ENCODE measurements at places on chromosomes 3 and 15. TPM values are rescaled to one million over a fixed set of nuclear protein-coding genes. Genes with fewer than 3 reads are reported as not detected.

Gene MINDY4B
- 4.8 TPM for polyA plus RNA-seq

DNA sequence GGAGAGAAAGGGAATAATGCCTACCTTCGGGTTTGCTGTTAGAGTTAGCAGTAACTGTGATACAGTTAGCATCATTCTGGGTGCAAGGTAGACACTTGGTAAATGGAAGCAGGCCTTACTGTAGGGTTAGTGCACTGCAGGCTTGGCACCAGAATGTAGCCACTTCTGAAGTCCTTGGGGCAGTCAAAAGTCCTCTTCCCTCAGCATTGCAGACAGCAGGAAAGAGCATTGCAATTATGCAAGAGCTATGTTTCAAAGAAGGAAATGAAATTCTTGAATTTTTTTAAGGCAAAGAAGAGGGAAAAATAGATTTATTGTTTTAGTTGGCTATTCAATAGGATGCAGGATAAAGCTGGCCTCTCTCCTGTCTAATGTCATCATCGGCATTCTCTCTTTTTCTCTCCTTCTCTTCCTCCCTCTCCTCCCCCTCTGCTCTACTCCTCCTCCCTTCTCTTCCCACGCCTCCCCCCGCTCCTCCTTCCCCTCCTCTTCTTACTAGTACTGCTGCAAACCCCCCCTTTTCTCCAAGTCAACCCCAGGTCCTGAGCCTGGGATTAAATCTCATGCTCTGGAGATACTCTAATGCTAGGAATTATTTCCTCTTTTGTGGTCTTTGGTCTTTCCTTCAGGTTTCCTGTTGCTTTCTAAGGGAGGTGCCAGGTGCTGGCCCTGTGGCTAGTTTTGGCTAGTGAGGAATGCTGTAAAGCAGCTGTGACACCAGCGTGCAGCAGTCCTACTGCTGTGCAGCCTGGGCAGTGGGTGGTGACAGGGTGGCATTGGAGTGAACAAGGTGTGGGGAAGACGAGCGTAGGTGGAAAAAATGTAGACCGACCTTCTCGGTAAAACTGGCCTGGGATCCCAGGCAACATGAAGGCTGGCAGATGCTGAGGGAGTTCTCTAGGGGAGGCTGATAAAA, 21.7 kb downstream of the EEFSEC start:
- DNase-seq, result no peak

GRCh38 chr15:68674975-68675374, 96.2 kb downstream of the CORO2B start:
- no peak for DNase-seq

GRCh38 chr3:11236588-11237461, 35.4 kb upstream of the ATG7 start:
- peak; percentile 26 for DNase-seq

DNA sequence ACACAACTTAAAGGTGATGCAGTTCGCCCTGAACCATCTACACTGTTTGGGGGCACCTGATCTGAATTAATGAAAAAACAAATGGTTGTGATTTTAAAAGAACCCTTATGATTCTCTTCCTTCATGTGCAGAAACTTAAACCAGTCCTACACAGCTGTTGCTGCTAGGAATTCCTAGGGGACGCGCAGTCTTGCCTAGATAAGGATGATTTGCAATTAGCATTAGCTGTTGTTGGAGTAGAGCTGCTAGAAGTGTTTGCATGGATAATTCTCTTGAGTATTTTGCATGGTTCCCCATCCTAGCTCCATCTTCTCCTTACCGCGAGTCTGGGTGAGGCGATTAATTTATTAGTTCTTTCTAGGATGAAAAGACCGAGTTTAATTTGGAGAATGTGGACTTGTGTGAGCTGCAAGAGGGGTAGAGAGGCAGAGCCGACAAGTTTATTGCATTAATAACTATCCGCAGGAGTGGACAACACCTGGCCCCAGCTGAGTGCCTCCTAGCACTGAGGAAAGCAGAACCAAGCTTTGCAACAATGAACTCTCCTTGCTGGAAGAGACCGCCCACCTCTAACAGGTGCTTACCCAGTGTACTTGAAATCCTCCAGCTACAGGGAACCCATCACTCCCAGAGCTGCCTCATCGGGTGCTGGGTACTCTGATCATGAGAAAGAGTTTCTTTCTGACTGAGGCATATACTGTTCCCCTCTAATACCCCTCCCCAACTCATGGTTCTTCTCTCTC, 75.0 kb upstream of the WNT7A start:
- no peak for DNase-seq

- DNase-seq, result no peak
Measured at GRCh38 chr3:193783166-193783896, 190.3 kb downstream of the OPA1 start.

GRCh38 chr3:108780235-108780634, 23.0 kb upstream of the RETNLB start:
- DNase-seq, result no peak

DNA sequence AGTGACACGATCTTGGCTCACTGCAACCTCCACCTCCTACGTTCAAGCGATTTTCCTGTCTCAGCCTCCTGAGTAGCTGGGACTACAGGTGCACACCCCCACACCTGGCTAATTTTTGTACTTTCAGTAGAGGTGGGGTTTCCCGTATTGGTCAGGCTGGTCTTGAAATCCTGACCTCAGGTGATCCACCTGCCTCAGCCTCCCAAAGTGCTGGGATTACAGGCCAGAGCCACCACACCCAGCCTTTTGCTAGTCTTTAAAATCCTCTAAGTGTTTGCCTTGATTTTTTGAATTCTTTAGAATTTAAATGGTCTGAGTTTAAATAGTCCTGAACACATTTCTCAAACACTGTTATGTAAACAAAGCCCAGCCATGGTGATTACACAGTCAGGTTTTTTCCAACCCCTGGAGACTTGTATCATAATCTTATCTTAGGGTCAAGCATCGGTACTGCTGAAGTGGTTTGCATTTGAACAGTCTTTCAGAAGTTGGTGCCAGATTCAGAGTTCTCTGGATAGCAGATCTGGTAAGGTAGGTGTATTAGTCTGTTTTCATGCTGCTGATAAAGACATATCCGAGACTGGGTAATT, 28.2 kb upstream of the PIAS1 start:
- no peak for DNase-seq

DNA sequence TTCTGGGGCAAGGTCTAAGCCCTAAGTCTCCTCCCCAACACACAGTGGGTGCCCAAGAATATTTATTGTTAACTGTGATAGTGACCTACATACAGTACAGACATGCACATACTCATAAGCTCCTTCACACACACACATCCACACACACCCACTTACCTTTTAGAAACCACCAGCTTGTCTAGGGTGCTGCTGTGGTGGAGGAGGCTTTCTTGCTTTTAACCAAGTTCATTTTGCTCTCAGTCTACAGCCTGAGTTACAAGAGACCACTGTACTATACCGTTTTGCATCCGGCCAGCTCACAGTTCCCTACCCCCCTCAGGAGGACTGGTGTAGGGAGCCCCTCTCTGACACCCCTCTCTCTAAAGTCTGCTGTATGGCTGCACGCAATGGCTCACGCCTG, 16.7 kb downstream of the DAPK2 start:
- DNase-seq, result no peak

- DNase-seq, result peak; percentile 85
Measured at GRCh38 chr3:13518516-13518953, 30.4 kb upstream of the FBLN2 start.

DNA sequence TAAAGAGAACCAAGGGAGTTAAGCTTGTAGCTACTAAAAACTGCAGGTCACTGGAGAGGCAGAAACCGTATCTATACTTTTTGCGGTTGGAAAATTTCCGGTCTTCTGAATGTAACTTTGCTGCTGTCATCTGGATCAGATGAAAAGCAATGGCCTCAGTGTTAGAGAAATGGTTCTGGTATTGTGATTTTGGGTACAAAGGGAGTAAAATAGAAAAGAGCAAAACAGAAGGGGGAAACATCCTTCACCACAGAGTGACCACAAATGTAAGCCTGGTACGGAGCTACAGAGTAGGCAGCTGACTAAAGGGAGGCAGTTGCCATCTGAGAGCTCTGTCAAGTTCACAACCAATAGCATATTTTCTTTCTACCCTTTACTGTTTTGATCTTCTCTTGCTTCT, 5.6 kb downstream of the CD96 start:
- no peak for DNase-seq

Data from muscle of leg (tissue), 16 donors.